SHP77 treated with DMSO at 0.1 percent for 48 hours (cell line): ENCODE measurements at places on chromosomes 5 and 9.

- DNase-seq = no peak
Measured at GRCh38 chr9:136328622-136329041, 1.3 kb downstream of the GPSM1 start.

DNA sequence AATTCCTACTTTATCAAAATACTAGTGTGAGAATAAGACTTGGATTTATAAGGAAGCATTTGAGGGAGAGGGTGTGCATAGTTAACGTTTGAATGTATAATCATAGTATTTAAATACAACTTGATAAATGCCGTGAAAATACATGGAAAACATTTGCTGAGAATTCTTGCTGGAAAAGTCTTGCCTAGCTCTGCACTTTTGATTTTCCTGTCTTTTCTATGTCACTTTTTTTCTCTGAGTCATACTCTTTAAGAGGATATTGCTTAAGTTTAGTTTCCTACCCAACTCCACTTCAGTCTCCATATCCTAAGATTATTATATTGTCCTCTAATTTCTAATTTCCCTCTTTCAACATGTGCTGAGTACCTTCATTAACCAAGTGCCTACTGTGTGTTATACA is 616.6 kb upstream of the SEMA6A start:
- DNase-seq = no peak

GRCh38 chr9:112043423-112043822 is 131.7 kb downstream of the SUSD1 start:
- no peak for DNase-seq

- DNase-seq = no peak
Measured at GRCh38 chr9:79210541-79211243, 361.1 kb upstream of the TLE4 start.

DNA sequence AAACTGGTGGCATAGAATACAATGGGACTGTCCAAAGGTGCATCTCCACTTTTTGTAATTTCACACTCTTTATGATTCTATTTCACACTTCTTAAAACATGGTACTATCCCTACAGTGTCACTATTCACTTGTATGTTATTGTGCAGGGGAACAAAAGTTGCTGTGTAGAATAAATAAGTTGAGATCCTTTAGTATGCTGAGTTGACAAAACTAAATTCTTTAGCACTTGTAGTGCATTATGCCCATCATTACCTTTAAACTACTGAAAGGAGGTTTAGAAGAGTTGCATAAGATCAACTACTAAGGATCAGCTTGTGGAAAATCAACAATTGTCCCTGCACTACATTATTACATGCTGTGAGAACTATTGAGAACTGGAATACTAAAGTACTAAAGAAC is 1380.9 kb downstream of the PTPRD start:
- DNase-seq = no peak

GRCh38 chr9:109320331-109320741 is 523 bp downstream of the EPB41L4B start:
- DNase-seq = no peak

DNA sequence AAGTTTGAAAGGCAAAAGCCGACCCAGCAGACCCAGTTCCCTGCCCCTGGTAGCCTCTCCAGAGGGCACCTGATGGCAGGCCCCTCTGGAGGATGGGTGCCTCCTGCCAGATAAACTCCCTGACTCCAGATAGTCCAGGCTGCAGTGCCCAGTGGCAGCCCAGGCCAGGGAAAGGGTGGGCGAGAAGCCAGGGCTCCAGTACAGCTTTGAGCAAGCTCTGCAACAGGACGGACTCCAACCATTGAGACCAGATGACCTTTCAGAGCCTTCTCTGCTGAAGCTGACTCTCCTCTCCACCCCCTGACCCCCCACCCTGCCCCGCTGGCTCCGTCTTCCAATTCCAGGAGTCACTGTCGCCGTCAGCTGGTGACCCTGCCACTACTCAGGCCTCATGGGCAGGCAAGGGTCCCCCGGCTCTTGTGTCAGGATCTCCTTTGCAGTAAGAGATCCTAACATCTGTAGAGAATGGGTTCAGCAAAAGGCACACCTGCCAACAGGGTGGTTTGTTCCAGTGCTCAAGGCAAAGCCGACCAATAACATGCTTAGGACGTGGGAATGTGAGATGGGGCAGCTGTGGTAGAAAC is 15.5 kb upstream of the FCN1 start:
- no peak for DNase-seq

GRCh38 chr5:95304711-95305110 is 19.8 kb upstream of the MCTP1 start:
- no peak for DNase-seq

DNA sequence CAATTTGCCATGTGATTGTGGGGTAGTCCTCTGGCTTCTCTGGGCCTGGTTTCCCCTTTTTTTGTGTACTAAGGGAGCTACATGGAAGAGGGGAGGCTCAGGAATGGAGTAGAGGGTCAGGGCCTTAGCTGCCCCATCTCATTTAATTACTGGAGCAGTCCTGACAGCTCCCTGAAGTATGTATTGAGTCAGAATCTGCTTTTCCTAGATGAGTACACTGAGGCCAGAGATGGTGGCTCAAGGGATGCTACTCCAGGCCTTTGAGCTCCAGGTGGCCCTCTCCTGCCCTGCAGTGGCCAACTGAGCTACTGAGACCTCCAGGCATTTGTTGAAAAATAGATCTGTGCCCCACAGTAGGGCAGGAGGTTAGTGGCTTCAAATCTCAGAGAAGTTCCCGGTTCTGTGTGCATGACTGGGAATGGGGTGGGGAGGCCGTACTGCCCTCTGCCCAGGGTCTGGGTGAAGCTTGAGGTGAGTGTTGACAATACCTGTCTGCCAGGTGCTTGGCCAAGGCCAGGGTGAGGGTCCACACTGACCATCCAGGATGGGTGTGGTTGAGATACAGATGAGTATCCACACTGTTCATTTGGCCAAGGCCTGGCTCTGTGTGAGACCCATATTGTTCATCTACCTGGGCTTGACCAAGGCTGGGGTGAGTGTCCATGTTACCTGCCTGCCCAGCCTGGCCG is 45.7 kb downstream of the CXXC5 start:
- DNase-seq = no peak

DNA sequence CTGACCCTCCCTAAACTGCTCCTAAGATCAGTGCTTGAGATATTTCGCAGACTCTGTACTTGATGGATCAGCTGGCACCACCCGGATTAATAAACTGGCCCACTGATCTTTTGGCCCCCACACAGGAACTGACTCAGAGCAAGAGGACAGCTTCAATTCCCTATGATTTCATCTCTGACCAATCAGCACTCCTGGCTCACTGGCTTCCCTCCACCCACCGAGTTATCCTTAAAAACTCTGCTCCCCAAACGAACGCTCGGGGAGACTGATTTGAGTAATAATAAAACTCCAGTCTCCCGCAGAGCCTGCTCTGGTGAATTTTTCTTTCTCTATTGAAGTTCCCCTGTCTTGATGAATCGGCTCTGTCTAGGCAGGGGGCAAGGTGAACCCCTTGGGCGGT is 36.5 kb upstream of the CD180 start:
- DNase-seq = no peak

- DNase-seq = no peak
Measured at GRCh38 chr5:57174128-57174889, 450 bp downstream of the GPBP1 start.

DNA sequence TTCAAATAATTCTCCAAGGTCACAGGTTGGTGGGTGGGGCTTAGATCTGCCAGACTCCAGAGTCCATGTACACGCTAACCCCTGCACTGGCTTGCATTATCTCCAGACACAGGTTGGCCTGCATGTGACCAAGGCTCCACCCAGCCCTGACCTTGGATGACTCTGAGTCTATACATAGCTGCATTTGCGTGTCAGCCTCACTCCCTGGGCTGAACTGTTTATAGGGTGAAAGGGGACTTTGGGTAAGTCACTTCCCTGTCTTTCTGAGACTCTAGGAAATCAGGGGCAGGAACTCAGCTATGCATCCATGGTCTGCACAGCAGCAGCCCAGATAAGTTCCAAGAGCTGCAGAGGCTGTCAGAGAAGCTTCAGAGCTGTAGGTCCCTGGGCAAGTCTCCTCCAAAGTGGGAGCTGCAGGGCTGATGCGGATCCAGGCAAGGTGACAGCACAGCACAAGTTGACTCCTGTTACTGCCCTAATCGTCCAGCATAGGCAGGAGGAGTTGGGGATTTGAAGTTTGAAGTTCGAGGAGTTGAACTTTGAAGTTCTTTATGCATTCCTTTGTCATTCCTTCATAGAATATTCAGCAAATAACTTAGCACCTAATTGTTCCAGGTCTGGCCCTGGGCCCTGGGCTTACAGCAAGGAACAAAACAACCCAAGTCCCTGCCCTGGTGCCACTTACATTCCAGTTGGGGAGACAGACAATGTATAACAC is 53.4 kb downstream of the SLC22A5 start:
- no peak for DNase-seq

- DNase-seq = no peak
Measured at GRCh38 chr9:29730163-29730562, 2156.9 kb upstream of the C9orf72 start.

GRCh38 chr5:10577371-10578292 is 13.8 kb downstream of the ANKRD33B start:
- no peak for DNase-seq

GRCh38 chr5:14204785-14205321 is 61.7 kb downstream of the TRIO start:
- peak; percentile 78 for DNase-seq

GRCh38 chr5:66406761-66407336 is 189.3 kb upstream of the MAST4 start:
- DNase-seq = peak; percentile 77

DNA sequence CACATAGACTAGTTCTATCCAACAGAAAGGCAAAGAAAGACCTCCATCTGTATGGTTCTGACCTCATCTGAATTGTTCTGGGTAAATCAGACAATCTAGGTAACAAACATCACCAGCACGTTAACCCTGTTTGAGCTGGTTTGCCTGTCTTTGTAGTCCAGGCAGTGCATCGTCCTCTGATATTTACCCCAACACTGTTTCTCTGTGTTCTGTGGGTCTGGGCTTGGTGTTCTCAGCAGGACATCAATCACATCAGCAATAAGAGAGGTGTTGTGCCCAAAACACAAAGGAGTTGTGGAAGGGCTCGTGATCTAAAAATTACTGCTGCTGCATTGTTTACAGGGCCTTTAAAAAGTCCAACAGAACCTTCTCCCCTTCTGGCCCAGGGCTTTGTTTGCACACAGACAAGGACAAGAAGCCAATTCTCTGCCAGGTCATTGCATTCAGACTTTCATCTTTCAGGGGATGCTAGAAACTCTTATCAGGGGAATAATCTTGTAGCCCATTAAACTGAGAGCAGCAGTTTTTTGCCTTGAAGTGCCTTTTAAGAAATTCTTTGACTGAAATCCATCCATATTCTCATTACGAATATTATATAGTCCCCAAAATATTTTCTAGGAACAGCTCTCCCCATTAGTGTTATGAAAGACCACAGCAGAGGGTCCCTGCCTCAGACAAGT is 30.5 kb upstream of the MAP1B start:
- no peak for DNase-seq
